Placental epithelial cell (primary cell): ENCODE measurements at places on chromosomes 13 and 19. TPM values are rescaled to one million over a fixed set of nuclear protein-coding genes. Genes with fewer than 3 reads are reported as not detected.

KIRREL2 gene
- 0.39 TPM in 1 of 2 replicates, not detected in the other for total RNA-seq

SHANK1 gene
- not detected in 2 replicates for total RNA-seq

CYP4F2 gene
- total RNA-seq: not detected in 2 replicates

FCER2 gene
- not detected in 2 replicates for total RNA-seq

ZNF793 gene
- total RNA-seq: 7.5 TPM in 2 replicates

CLEC17A gene
- total RNA-seq: not detected in 2 replicates

SCN1B gene
- 0.22 and 0.79 TPM in 2 replicates for total RNA-seq

KCNN1 gene
- total RNA-seq: not detected in 2 replicates

PRTN3 gene
- total RNA-seq: not detected in 2 replicates

LGALS7B gene
- 3.5 TPM in 1 of 2 replicates, not detected in the other for total RNA-seq

MEX3D gene
- total RNA-seq: 80.5 and 91.2 TPM in 2 replicates

ZNF837 gene
- 4.4 and 6.3 TPM in 2 replicates for total RNA-seq

LILRB2 gene
- total RNA-seq: not detected in 2 replicates

STXBP2 gene
- total RNA-seq: 73.6 and 81.3 TPM in 2 replicates

NFIC gene
- 15.8 and 16.9 TPM in 2 replicates for total RNA-seq

ODAD3 gene
- under 0.01 TPM in 1 of 2 replicates, not detected in the other for total RNA-seq

MYO9B gene
- 90.2 and 122 TPM in 2 replicates for total RNA-seq

DLL3 gene
- total RNA-seq: under 0.01 TPM in 1 of 2 replicates, not detected in the other

PRKCG gene
- not detected in 2 replicates for total RNA-seq

SPIB gene
- total RNA-seq: 0.11 TPM in 1 of 2 replicates, not detected in the other

RRAS gene
- 50.3 and 51.6 TPM in 2 replicates for total RNA-seq

SLC8A2 gene
- total RNA-seq: under 0.01 and 0.33 TPM in 2 replicates

RNF17 gene
- not detected in 2 replicates for total RNA-seq

CEACAM1 gene
- total RNA-seq: not detected in 2 replicates

CCDC122 gene
- total RNA-seq: 6.4 and 11.4 TPM in 2 replicates

ZNF554 gene
- 7.2 and 10.2 TPM in 2 replicates for total RNA-seq

ZNF575 gene
- under 0.01 TPM in 1 of 2 replicates, not detected in the other for total RNA-seq

ZNF547 gene
- total RNA-seq: 3.9 and 4.6 TPM in 2 replicates

CRLF1 gene
- total RNA-seq: 0.87 and 3.1 TPM in 2 replicates

TMEM255B gene
- under 0.01 and 0.65 TPM in 2 replicates for total RNA-seq

STOML3 gene
- total RNA-seq: not detected in 2 replicates

MYH14 gene
- total RNA-seq: 23.2 and 30.6 TPM in 2 replicates

PCDH17 gene
- under 0.01 and 0.43 TPM in 2 replicates for total RNA-seq

CPB2 gene
- total RNA-seq: 1.6 TPM in 1 of 2 replicates, not detected in the other

ERICH4 gene
- not detected in 2 replicates for total RNA-seq

PSMD8 gene
- total RNA-seq: 162 and 390 TPM in 2 replicates

KLK14 gene
- total RNA-seq: not detected in 2 replicates

OVOL3 gene
- total RNA-seq: not detected in 2 replicates

RXFP2 gene
- not detected in 2 replicates for total RNA-seq

SLC6A16 gene
- under 0.01 TPM in 1 of 2 replicates, not detected in the other for total RNA-seq

CC2D1A gene
- total RNA-seq: 11.4 and 22.7 TPM in 2 replicates

RASGRP4 gene
- not detected in 2 replicates for total RNA-seq

ZNF230 gene
- 3.6 and 7.1 TPM in 2 replicates for total RNA-seq

SMIM24 gene
- not detected in 2 replicates for total RNA-seq

FGF9 gene
- total RNA-seq: not detected in 2 replicates

SLC5A5 gene
- total RNA-seq: under 0.01 TPM in 1 of 2 replicates, not detected in the other

PLA2G4C gene
- total RNA-seq: 1.2 TPM in 2 replicates

TEAD2 gene
- total RNA-seq: 5.1 and 18.8 TPM in 2 replicates

SH2D3A gene
- total RNA-seq: 50.3 and 105 TPM in 2 replicates

SYCN gene
- total RNA-seq: not detected in 2 replicates

FFAR1 gene
- total RNA-seq: not detected in 2 replicates

METTL21C gene
- total RNA-seq: 0.39 TPM in 1 of 2 replicates, not detected in the other

TYROBP gene
- total RNA-seq: not detected in 2 replicates

RYR1 gene
- total RNA-seq: under 0.01 and 0.11 TPM in 2 replicates
